ENCODE measurements at places on chromosomes 7 and 10. TPM values are rescaled to one million over a fixed set of nuclear protein-coding genes. Genes with fewer than 3 reads are reported as not detected.

- peak; percentile 21 for DNase-seq
Measured at GRCh38 chr7:137342828-137343261, 688 bp downstream of the PTN start.

VGF gene
- polyA plus RNA-seq = 0.87 TPM

GRCh38 chr7:80731281-80731680 is 92.8 kb downstream of the CD36 start:
- DNase-seq = no peak

GRCh38 chr10:83995738-83996331 is 143.5 kb upstream of the GHITM start:
- DNase-seq = no peak

HOXA10 gene
- polyA plus RNA-seq = 1.6 TPM

BNIP3 gene
- polyA plus RNA-seq = 36.7 TPM

DNA sequence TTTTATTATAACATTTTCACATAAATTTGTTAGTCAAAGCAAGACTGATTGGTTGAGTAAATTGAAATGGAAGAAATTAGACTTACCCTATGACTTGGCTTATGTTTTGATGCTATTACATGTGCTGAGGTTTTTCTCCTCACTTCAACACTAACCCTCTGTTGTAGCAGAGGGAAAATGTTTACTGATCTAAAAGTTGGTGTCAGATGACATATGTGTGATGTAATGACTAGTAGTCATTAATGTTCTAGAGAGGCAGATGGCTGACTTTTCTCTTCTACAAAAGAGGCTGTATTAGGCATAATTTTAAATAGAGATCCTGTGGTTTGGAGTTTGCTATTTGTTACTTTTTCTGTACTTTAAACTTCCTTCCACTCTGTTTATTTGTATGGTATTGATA is 266.0 kb downstream of the BBS9 start:
- DNase-seq = no peak

LGI1 gene
- 2.1 TPM for polyA plus RNA-seq

DNA sequence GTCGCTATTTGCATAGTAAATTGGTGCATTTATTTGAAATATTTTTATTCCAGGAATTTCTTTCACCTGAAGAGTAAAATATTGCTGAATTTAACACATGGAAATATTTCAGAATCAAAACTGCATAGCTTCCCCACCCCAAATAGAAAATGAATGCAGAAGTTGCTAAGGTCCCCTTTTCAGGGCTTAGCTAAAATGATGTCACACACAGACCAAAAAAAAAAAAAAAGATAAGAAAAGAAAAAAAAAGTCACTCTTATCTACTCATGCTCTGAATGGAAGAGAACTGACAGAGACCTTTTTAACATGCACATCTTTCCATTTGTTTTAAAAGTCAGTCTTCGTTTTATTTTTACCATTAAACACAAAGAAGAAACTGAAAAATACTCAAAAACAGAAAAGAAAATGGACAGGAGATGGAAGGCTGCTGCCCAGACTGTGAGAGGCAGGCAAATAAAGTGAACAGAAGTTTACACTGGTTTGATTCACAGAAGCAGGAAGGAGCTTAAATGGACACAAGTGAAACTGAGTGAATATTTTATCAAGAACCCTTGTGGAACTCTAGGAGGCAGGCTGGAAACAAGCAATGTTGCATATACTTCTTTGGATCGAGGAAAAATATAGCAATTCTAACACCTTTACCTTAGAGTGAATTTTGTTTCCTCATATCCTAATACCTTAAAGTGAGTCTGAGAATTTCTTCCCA is 32.0 kb downstream of the PSMC2 start:
- DNase-seq = no peak

DNA sequence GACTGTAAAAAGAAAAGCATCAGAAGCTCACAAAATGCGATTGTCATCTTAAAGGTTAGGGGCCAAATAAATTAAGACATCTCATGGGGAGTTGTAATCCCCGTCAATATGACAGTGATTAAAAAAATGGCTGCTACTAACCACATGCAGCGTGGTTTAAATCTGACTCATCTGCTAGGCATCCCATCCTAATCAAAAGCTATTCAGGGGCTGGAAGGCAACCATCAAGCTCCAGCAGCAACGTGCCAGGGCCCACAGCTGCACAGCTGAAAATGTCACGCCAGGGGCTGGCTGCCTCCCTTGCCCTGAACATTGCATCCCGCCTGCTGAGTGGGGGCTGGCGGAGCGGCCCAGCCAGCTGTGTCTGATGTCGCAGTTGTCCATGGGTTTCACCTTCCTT is 66.3 kb upstream of the FRMD4A start:
- DNase-seq = peak; percentile 34

RTKN2 gene
- 9.1 TPM for polyA plus RNA-seq

- DNase-seq = no peak
Measured at GRCh38 chr7:155258226-155258560, 39.5 kb upstream of the INSIG1 start.

DNA sequence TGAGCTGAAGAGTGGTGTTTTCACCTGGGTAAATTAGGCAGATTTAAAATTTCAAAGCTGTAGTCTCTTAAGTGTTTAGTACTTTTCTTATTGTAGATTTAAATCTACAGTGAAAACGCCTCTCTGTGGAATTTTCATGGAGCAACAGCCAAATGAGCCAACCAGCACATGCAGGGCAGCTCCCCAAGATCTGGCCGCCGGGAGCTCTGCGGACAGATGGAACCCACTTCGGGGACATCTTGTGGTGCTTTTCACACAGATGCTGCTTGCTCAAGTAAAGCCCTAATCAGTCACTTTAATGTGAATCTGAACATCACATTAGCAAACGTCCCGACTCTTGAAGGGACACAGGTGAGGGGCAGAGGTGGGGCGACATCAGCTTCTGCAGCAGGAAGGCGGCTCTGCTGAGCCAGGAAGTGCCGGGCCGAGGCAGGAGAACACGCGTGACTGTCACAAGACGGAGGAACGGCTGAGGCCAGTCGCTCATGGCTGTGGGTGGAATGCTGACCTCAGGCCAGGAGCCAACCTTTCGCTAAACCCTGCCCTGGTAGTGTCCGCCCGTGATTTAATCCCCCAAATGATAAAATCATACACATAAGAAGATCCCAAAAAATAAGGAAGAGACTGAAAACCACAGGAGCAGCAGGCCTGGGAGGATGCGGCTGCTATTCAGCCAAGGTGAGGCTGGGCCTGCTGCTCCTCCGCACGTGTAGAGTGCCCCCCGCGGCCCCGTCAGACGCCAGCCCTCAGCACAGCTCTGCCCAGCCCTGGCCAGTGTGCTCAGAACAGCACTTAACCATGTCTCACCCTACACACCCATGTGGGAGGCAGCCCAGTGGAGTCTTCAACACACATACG is 256.8 kb downstream of the ZMYND11 start:
- no peak for DNase-seq

GRCh38 chr7:139791316-139791715 is 13.5 kb upstream of the HIPK2 start:
- DNase-seq = no peak

GRCh38 chr10:67200913-67201564 is 275.2 kb downstream of the LRRTM3 start:
- no peak for DNase-seq

DNA sequence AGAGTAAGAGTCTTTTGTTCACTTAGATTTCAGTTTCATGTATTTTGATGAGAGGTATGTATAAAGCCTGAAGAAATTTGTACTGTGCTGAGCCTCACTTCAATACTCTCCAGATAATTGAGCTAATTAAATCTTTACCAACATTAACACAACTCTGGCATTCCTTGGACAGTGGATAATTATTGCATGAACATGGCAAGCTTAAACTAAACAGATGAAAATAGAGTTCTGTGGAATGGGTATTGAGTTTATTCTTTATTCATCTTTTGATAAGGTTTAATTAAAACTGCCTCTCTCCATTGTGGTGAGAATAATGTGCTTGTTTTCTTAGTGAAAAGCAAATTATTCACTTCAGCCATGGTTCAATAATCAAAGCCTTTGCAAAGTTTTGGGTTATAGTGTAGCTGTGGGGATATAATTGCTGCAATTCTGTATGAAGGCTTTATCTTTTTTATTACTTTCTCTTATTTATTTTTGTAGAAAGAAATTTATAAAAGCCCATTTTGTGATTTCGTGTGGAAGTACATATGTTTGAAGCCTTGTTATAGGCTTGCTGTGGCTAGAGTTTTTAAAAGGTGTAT is 126.4 kb upstream of the FZD1 start:
- no peak for DNase-seq

DNA sequence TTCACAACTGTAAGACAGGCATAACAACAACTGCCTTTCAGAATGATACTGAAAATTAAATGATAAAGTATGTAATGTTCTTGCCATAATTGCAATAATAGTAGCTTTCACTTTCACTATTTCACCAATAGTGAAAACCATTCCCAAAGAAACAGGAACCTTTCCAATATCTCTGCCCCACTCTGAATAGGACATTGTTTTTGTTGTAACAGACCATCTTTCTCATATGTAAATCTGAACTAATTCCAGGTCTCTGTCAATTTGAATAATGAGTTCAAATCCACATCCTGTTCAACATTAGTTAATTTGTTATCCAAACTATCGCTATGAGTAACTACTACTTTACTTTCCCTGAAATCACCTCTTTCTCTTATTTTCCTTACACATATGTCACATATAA is 148.0 kb downstream of the LRRN3 start:
- DNase-seq = no peak

- DNase-seq = no peak
Measured at GRCh38 chr7:73730485-73730884, 8.1 kb downstream of the ABHD11 start.

HTR5A gene
- 2.8 TPM for polyA plus RNA-seq

GRCh38 chr10:59234194-59234593 is 57.8 kb downstream of the PHYHIPL start:
- DNase-seq = no peak

DNA sequence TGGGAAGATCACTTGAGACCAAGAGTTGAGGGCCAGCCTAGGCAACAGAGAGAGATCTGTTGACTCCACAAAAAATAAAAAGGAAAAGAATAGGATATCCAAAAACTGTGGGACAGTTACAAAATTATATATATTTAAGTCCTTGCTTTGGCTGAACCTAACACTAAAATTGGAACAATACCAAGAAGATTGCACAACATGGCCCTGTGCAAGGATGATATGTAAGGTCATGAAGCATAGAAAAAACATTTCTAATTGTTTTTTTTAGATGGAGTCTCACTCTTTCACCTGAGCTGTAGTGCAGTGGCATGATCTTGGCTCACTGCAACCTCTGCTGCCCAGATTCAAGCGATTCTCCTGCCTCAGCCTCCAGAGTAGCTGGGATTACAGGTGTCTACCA is 139.0 kb downstream of the TPST1 start:
- no peak for DNase-seq

DPCD gene
- 267 TPM for polyA plus RNA-seq

PRRT4 gene
- 1.1 TPM for polyA plus RNA-seq

DGKB gene
- 0.17 TPM for polyA plus RNA-seq

CCDC7 gene
- polyA plus RNA-seq = 74.0 TPM

DNA sequence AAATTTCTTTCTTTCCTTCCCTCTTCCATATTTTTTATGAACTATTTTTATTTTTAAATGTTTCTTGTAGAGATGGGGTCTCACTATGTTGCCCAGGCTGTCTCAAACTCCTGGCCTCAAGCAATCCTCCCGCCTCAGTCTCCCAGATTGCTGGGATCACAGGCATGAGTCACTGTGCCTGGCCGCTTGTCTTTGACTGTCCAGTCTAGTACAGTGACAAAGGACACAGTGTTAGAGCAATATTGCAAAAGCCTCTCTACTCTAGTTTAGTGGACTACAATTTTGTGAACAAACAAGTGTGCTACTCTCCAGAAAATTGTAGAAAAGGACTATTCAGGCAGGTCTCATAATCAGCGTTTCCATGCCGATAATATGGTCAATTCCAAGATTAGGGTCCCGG is 11.0 kb downstream of the CPA4 start:
- DNase-seq = no peak

GRCh38 chr7:133950855-133951254 is 176.3 kb upstream of the LRGUK start:
- no peak for DNase-seq

NKX2-3 gene
- 0.16 TPM for polyA plus RNA-seq

- no peak for DNase-seq
Measured at GRCh38 chr10:122514045-122514840, 46.3 kb upstream of the DMBT1 start.

DNA sequence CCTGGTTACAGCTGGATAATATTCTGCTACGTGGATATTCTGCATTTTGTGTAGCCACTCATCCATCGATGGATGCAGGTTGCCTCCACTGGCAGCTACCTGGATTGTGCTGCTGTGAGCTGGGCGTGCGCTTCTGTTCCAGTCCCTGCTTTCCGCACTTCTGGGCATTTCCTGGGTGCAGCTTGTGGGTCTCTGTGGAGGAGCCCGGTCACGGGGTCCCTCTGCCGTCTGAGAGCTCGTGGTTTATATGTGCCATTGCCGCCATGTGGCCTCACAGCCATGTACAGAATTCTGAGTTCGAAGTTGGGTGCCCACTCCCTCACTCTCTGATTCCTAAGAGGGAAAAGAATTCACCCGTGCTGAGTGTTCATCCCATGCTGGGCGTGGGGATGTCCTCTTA is 38.3 kb downstream of the JAKMIP3 start:
- no peak for DNase-seq

GRCh38 chr10:64102264-64102633 is 581.0 kb downstream of the REEP3 start:
- DNase-seq = no peak

Measured in testis (tissue), 5 donors.